ENCODE measurements at places on chromosomes 1 and 21. TPM values are rescaled to one million over a fixed set of nuclear protein-coding genes. Genes with fewer than 3 reads are reported as not detected.

DNA sequence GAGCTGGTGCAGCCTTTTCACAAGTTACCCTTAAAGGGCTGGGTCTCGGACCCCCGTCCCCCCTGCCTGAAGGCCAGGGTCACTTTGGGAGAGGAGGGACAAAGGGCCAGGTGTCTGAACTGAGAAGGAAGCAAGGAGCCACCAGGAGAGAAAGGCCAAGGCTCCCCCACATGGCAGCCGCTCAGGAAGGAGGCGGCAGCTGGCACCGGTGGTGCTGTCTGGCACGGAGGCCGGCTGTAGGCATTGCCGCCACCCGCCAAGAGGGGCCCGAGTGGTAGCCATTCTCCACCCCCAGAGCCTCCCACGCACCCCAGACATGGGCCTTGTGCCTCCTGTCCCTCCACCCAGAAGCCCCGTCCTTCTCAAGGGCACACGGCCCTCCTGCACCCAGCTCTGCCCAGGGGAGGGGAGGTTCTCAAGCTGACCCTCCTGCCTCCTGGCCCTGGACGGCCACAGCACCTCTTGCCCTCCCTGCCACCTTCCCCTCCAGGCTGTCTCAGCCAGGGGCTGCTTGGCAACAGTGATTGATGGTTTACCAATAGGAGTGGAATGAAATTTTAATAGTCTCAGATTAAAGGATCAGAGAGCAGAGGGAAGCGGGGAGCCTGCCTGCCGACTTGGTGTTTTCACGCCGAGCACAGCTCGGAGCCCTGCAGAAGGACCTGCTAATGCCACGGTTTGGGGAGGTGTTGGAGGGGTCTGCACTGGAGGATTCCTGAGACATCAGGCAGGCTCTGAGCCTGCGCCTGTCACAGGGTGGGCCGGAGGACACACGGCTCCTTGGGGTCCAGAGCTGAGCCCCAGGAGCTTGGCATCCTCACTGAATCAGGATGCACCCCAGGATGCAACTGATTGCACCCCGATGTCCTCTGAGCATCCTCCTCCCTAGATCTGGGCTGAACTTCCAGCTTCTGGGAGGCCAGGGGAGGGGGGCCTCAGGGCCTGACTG is 211.9 kb upstream of the VAMP3 start:
- H3K4me3 ChIP-seq, result no peak overlapping the region
- no peak overlapping the region for H3K27ac ChIP-seq
- H3K36me3 ChIP-seq, result no peaks in the 10 kb centered on the region
- no peak for DNase-seq

DNA sequence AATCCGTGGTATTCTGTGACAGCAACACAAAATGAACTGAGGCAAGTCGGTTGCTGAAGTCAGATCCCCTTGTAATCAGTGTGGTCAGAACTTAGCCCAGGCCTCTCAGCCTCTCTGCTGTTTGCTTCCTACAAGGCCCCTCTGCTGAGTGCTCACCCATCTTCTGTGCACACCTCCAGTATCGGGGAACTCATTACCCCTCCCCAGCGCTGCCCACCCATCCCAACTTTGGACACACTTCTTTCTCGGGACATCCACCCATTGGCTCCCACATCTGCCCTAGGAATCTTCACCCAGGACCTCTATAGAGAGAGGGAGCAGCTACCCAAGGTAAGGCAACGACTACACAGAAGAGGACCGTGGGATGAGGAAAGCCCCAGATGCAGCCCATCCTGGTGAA is 217.5 kb downstream of the MATN1 start:
- DNase-seq, result no peak
- no peaks in the 10 kb centered on the region for H3K36me3 ChIP-seq
- H3K4me1 ChIP-seq, result no peaks in the 10 kb centered on the region

Gene ERICH3
- not detected for total RNA-seq

Gene CAPN8
- not detected for total RNA-seq
